Pulmonary artery endothelial cell (primary cell): ENCODE measurements at places on chromosomes 2 and 18.

DNA sequence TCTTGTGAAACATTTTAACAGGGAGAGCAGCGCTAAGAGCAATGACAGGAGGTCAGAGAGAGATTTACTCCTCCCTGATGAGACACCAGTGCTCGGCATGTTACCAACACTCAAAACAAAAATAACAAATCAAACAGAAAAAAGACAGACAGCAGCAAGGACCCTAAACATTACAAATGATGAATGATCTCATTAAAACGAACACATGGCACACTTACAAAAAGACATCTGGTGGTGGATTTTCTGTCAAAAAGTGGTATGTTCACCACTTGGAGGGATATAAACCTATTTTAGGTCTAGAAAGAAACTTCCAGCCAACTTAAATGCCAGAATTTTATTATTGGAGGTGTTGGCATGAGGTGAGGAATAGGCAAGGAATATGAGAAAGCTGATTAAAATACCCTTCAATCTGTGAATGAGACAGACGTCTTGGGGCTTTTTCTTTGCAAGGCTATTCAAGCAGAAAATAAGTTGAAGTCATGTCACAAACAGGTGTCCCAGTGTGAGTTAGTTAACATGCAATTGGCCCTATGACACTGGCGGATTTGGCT, 112.8 kb downstream of the PRELID3A start:
- DNase-seq, result no peak

DNA sequence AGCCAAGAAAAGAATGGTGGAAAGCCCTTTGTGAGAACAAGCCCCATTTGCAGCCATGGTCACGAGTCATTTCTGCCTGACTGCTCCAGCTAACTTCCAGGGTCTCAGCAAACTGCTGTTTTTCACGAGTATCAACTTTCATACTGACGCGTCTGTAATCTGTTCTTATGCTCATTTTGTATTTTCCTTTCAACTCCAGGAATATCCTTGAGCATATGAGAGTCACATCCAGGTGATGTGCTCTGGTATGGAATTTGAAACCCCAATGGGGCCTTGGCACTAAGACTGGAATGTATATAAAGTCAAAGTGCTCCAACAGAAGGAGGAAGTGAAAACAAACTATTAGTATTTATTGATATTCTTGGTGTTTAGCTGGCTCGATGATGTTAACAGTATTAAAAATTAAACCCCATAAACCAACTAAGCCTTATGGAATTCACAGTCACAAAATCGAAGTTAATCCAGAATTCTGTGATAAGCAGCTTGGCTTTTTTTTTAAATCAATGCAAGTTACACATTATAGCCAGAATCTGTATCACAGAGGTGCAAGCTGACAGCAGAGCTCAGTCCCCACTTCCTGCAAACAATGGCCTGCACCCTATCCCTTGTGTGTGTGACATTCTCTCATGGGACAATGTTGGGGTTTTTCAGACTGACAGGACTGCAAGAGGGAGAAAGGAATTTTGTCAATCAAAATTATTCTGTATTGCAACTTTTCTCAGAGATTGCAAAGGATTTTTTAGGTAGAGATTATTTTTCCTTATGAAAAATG, 26.1 kb downstream of the SLC14A1 start:
- DNase-seq, result no peak

DNA sequence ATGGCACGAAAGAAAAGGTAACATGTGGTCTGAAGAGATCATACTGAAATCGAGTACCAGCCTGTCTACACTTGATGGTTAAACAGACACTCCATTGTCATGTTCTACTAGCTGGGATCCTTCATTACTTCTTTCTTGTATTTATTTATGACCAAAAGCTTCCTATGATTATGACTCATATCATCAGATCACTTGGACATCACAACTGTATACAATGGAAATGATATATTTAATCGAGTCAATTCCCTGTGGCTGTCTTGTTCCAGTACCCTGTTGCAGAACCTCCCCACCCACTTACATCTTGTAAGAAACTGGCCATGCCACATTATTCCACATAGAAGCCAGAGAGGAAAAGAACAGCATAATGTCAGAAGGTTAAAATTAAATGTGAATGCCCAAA, 358.9 kb downstream of the ZEB2 start:
- no peak for DNase-seq

DNA sequence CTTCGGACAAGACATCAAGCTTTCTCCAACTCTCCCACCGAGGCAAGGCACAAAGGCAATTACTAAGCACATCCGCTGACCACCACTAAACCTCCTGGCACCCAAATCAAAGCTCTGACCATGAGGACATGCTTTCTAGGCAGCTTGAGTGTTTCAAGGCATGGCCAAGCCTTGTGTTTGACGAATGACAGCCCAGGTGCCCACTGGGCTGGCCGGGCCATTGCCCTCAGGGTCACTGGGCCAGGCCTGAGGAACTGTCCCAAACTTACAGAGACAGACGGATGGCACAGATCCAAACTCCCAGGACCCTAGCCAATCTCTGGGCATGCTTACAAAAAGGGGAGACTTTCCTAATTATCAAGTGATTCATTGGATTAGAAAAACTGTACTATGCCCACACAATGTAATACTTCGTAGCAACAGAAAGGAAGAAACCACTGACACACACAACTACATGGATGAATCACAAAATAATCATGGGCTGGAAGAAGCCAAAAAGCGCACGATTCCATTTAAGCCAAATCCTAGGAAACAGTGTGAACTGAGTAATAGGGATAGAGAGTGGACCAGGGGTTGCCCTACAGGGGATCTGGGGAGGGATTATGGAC, 20.2 kb downstream of the CRACDL start:
- no peak for DNase-seq

DNA sequence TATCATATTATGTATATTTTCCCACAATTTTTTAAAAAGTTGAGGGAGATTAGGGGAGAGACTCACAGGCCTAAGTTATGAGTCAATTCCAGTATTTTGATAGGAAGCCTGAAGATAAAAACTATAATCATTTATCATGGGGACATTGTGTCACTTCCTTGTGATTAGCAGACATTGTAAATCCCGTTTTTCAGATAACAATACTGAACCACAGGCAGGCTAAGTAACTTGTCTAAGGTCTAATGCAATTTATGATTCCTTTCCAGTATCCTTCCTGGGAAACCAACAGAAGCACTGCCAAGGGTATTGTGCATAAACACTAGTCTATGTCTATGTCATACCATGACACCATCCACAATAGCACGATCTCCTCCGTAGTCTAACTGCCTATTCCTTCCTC, 235.2 kb upstream of the PIK3C3 start:
- peak; percentile 26 for DNase-seq

- DNase-seq, result no peak
Observed at GRCh38 chr2:42706836-42707235, 57.1 kb downstream of the OXER1 start.

DNA sequence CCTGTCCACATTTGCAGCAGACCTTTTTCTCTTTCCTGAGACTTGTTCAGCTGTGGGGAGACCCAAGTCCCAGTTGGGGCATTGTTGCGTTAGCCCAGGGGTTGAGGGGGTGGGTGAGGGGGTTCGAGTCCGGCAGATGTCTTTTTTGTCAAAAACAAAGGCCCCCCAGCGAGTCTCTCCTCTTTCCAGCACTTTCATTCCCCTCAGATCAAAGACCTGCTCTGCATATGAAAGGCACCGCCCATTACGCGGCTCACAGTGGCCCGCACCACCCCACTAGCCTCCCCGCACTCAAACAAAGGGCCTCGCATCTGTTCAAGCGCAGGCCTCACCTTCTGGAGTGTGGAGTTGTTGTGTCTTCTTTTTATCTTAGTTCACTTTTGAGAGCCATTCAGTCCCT, 25.2 kb downstream of the TRABD2A start:
- DNase-seq, result no peak
